ENCODE measurements at places on chromosomes 2 and 18.

GRCh38 chr2:30308280-30308679 lies 76.9 kb downstream of the LBH start:
- no peak for DNase-seq

GRCh38 chr2:138081225-138082073 lies 117.2 kb downstream of the HNMT start:
- no peak for DNase-seq

- DNase-seq, result no peak
Observed at GRCh38 chr18:70036771-70037347, 89.2 kb upstream of the CD226 start.

DNA sequence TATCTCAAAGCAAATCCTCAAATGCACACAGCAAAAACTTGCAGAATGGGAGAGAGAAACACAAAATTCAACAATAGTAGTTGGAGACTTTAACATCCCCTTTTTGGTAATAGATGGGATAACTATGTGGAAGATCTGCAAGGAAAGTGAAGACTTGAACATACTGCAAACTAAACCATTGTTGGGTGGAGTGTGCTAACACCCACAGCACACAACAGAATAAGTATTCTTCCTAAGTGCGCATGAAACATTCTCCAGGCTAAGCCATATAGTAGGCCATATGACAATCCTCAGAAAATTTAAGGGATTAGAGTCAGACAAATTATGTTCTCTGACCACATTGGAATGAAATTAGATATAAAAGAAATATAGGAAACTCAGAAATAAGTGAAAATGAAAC lies 230.6 kb downstream of the FBXO15 start:
- DNase-seq, result no peak

- DNase-seq, result no peak
Observed at GRCh38 chr2:16155366-16155765, 215.0 kb downstream of the MYCN start.

DNA sequence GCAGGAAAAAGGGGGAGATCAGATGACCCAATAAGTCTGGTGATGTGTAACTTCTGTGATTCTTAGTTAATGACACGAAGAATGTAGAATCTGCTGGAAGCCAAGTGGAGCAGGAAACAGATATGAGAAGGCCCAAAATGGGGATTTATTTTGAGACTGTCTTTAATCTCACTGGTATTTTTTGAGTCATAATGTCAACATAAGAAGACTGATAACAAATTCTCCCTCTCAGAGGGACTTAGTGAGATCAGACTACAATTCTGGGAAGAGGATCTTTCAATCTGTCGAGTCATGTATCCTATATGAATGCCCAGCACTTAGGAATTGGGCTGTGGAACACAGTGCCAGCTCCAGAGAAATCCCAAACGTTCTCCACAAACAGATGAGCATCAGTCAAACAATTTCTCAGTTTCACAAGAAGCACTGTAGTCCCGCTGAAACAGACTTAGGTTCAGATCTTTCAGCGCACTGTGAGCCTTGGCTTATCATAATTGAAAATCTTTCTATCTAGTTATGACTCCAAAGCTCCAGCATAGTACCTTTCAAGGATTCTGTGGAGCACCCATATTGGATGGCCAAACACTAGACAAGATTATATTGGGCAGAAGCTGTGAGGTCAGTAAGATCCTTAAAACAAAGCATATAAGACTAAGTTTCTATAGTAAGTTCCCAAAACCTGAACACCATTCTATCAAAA lies 738.2 kb downstream of the LRP1B start:
- no peak for DNase-seq

DNA sequence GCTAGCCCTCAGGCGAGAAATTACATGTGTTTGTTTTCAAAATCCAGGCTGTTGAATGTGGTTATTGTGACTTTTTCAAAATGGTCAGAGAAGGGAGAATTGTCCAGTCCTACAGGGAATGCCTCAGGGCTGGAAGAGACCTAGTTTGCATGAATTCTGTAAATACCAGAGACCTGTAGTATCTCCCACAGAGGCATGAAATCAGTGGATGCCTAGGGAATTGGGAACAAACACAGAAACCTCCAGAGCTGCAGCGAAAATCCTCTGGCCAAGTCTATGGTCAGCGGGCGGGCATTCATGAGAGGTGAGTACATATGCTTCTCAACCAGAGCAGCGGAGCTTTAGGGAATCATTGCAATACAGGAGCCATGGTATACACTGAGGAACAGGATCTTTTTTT lies 1596.5 kb upstream of the NXPH2 start:
- DNase-seq, result no peak

DNA sequence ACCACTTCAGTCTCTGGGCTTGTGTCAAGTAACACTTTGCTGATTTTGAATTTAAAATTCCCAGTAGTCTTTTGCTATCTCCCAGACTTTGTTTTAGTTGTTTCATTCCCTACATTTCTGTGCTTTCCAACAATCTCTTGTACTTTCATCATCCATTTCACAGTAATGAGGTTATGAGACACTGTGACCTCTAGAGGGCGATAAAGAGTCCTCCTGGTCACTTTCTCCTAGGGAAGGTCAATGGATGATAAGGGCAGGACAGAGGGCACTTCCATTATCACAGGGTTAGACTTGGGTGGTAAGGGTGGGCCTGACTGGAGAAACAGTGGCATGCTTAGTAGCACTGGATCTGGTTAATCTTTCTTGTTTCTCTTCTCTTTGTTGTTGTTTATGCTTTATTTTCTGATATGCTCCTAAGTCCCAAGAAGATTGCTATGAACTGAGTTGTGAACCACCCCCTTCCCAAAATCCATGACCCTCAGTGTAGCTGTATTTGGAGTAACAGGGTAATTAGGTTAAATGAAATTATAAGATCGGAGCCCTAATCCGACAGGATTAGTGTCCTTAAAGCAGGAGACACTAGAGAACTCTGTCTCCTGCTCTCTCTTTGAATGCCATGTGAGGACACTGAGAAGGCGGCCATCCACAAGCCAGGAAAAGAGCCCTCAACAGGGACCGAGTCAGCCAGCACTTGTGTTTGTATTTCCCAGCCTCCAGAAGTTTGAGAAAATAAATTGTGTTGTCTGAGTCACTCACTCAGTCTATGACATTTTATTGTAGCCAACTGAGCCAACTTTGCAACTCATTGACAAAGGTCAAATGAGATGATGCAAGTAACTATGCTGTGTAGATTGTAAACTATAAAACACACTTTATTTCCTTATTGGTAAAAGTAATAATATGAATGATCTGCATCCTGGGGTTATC lies 779.2 kb downstream of the CNTNAP5 start:
- no peak for DNase-seq

DNA sequence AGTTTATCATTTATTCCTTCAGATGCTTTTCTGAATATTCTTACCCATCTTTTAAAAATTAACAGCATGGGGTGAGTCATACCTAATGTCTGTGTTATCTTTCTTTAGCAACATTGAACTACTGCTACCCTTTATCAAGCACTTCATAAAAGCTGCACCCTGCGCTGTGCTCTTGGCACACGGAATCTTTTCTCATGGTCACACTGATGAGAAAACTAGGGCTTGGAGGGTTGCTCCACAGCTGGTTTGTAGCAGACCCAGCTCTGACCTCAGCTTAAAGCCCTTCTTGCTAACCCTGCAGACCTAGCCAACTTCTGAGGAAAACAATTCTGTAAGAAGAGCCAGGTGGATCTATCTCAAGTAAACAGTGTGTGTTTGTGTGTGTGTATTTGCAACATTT lies 106.3 kb downstream of the RNF144A start:
- no peak for DNase-seq

GRCh38 chr18:52219102-52219501 lies 120.9 kb upstream of the DCC start:
- no peak for DNase-seq

- DNase-seq, result no peak
Observed at GRCh38 chr2:224885836-224886547, 156.3 kb downstream of the DOCK10 start.

DNA sequence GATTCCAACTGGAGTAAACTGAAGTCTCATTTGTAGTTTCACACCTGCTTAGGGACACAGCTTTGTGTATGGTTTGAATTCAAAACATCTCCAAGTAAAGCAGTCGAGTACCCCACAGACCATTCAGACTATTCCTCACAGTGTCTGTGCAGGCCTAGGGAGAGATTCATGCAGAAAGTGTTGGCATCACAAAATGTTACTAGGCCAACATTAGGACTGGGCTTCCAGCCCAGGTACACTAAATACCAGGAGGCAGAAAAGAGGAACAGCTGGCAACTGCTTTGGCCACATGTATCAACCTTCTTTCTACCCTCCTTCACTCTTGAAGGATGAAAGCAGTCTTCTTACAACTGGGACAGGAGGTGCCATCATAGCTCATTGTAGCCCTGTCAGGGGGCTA lies 270.4 kb upstream of the TMEFF2 start:
- no peak for DNase-seq

DNA sequence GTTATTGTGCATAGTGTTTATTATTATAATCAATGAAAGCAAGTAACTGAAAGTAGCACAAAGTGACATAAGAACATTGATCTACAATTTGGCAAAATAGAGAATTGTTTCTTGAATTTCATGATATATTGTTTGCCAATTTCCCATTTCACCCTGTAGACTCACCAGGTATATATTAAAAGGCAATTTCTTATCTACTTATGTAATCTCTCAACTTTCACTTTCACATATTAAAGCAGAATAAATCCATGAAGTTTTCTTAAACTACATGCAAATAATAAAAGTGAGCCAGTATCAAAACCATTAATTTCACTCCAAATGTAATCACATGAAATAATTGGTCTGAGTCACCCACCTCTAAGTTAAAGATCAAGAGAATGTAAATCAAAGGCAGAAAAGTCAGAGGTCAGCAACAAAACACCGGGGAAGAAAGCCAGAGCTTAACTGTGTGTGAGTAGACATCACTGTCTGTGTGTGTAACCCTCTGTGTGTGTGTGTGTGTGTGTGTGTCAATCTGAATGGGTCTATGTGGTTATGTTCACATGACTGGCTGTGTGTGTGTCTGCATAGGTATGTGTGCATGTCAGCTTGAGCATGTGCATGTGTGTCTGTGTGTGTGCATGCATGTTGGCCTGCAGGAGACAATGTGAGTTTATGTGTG lies 44.1 kb downstream of the ZNF385B start:
- no peak for DNase-seq

DNA sequence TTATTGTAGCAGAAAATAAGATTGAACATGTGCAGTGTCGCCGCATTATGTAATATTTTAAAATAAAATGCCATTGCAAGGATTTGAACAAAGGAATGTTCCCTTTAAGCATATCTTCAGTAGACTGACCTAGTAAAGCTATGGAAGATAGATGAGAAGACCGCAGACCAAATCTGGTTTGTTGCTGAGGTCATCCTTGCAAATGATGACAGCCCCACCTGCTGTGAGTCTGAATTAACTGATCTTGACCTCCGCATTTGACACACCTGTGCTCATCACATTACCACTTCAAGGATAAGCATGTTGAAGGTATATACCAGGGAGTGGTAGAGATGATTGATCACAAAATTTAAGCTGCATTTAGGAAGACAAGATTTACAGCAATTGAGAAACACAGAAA lies 96.2 kb downstream of the NYAP2 start:
- DNase-seq, result no peak

- no peak for DNase-seq
Observed at GRCh38 chr2:161335626-161336025, 27.4 kb downstream of the PSMD14 start.

- no peak for DNase-seq
Observed at GRCh38 chr2:72211777-72212485, 64.3 kb upstream of the CYP26B1 start.

- no peak for DNase-seq
Observed at GRCh38 chr2:50480507-50480906, 551.4 kb downstream of the NRXN1 start.

GRCh38 chr2:8670580-8670979 lies 11.3 kb upstream of the ID2 start:
- DNase-seq, result no peak

DNA sequence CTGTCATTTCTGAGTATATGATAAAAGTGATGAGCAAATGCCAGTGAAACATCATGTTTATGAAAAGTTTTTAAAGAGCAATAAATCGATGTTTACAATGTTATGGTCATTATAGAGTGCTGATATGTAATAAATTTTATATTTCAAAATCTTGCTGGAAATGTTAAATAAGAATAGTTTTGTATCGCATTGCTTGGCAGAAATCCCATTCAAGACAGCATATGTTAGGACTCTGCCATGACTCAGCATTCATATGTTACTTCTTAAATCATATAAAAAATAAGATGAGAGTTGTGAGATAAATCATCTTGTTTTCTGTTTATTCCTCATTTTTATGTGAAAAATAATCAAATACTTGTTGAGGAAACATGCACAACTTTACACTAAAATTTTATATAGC lies 949.9 kb upstream of the NRXN1 start:
- DNase-seq, result no peak

GRCh38 chr2:67579216-67579615 lies 182.1 kb downstream of the ETAA1 start:
- no peak for DNase-seq

DNA sequence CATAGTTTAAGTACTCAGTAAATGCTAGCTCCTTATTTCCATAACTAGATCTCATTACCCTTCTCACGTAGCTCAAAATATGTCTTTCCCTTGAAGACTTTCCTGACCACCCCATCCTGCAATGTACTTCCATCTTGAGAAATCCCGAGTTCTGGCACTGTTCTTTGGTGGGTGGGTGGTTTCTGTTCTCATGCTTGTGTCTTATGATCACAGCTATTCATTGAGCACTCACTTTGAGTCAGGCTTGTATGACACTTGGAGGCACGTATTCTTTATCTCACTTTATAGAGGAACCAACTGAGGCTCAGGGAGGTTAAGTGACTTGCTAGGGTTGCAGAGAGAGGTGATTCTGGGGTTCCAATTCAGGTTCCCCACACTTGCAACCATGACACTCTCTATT lies 9.0 kb upstream of the CLIP4 start:
- DNase-seq, result no peak

- no peak for DNase-seq
Observed at GRCh38 chr2:21195326-21195725, 71.6 kb downstream of the TDRD15 start.

GRCh38 chr18:12405066-12405465 lies 2.7 kb upstream of the PRELID3A start:
- no peak for DNase-seq

DNA sequence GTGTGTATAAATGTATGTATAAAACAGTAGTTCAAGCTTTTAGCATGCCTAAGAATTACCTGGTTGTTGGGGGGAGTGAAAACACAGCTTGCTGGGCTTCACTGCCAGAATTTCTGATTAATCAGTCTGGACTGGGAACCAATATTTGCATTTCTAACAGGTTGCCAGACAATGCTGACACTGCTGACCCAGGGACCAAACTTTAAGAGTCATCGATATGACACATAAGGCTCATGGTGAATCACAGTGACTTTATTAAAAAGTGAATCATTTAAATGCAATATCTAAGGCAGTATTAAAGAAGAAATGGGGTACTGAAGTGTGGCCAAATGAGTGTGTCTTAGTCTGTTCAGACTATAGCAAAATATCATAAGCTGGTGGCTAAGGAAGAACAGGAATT lies 195.9 kb upstream of the DTNA start:
- no peak for DNase-seq

- no peak for DNase-seq
Observed at GRCh38 chr2:3823748-3824147, 120.4 kb downstream of the DCDC2C start.

GRCh38 chr2:177362499-177362898 lies 30.1 kb upstream of the AGPS start:
- DNase-seq, result no peak
